Omental fat pad (tissue), 4 donors: ENCODE measurements at places on chromosomes 12 and 14. TPM values are rescaled to one million over a fixed set of nuclear protein-coding genes. Genes with fewer than 3 reads are reported as not detected.

GRCh38 chr14:21070610-21071224, 613 bp downstream of the ARHGEF40 start:
- DNase-seq = no peak

DNA sequence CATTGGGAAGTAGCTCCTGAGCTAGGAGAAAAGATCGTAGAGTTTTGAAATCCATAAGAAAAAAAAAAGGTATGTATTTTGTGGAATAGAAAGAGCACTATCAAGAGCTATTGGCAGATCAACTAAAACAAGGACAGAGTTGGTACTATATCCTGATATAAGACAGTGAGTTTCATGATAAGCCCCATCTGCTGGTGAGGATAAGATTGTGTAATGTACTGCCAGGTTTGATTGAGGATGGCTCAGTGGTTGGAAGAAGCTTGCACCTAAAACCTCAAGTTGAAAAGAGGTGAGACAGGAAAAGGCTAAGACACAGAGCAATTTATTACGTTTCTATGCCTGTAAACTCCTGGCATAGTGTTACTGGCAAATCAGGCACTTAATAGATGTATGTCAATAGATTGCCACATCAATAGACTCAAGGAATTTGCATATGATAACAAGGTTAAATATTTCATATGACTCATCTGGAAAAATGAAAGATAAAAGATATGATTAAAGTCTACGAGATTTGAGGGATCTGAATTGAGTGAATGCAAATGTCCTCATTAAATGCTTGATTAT, 525.6 kb downstream of the FLRT2 start:
- no peak for DNase-seq

DNA sequence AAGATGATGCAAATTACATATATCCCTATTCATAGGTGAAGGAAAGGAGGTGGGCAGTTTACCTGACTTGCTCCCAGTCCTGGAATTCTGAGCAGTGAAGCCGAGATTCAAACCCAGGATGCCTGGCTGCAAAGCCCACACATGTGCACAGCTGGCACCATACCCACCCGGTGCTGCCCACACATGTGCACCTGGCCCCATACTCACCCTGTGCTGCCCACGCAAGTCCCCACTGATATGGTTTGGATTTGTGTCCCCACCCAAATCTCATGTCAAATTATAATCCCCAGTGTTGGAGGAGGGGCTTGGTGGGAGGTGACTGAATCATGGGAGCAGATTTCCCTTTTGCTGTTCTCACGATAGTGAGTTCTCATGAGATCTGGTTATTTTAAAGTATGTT, 179.2 kb upstream of the C14orf180 start:
- no peak for DNase-seq

GRCh38 chr12:123973552-123974341, 732 bp downstream of the ZNF664 start:
- DNase-seq = no peak

CAND1 gene
- total RNA-seq = 53.0 TPM
